ENCODE measurements at places on chromosomes 2 and 18. TPM values are rescaled to one million over a fixed set of nuclear protein-coding genes. Genes with fewer than 3 reads are reported as not detected.

TMEFF2 gene
- total RNA-seq, result not detected

PPP4R1 gene
- 99.0 TPM for total RNA-seq

DNA sequence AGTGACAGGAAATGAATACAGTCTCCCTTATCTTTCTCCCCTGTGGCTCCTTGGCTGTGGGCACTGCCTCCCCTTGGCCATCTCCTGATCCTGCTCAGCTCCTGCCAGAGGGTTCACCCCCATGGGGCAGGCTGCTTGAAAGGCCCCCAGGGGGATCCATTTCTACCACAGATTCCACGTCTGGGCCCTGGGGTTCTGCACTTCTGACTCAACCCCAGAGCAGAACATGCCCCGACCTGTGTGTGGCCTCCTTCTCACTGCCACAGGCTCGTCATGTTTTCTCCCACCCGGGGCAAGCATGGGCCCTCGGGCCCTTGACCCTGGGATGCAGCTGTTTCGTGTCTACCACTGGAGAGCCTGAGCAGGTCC, 122.2 kb downstream of the ACKR3 start:
- DNase-seq, result no peak

CIDEA gene
- total RNA-seq, result not detected

- DNase-seq, result no peak
Measured at GRCh38 chr2:226847090-226847489, 11.2 kb downstream of the RHBDD1 start.

DNA sequence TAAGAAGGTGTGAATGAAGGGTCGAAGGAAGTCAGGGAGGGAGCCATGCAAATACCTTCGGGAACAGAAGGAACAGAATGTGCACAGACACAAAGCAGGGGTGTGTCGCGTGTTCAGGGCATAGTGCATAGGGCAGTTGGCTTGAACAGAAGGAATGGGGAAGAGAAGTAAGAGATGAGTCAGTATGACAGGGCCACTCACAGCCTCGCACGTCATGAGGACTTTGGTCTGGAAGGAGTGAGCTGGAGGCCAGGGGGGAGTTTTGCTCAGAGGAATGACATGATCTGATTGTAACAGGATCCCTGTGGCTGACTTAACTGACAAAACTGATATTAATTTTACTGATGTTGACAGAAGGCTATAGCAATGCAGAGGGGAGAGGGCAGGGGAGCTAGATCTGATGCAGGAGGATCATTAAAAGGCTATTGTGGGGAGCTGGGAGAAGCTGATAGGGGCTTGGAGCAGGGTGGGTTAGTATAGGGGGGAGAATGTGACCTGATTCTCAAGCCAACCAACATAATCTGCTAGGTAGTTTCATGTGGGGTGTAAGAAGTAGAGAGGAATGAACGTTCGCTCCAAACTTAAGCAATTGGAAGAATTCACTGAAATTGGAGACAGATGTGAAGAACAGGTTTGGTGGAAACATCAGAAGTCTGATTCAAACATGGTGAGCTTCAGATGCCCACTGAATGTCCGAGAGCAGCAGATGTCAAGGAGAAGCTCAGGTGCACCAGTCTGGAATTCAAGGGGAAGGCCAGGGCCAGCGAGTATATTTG, 60.4 kb upstream of the COPS8 start:
- DNase-seq, result peak; percentile 10

- no peak for DNase-seq
Measured at GRCh38 chr2:102250278-102250821, 61.0 kb upstream of the IL1RL1 start.

GRCh38 chr18:12287684-12288402, 20.2 kb upstream of the TUBB6 start:
- DNase-seq, result no peak

DNA sequence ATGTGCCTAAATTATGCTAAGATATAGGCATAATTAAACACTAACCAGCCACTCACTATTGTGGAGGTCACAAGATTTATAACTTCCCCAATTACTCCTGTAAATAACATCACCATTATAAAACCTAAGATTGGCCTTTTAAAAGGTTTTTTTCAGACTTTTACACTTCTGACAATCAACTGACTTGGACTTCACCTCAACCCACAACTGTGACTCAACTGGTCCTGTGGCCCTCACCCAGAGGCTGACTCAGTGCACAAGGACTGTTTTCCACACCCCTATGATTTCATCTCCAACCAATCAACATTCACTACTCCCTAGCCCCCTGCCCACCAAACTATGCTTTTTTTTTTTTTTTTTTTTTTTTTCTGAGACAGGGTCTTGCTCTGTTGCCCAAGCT, 11.6 kb downstream of the TTR start:
- no peak for DNase-seq

- DNase-seq, result no peak
Measured at GRCh38 chr18:47558110-47558750, 306.8 kb upstream of the SKOR2 start.

- DNase-seq, result no peak
Measured at GRCh38 chr2:32941944-32942690, 4.6 kb upstream of the LTBP1 start.

AQP12B gene
- total RNA-seq, result not detected

C2orf80 gene
- not detected for total RNA-seq

- DNase-seq, result no peak
Measured at GRCh38 chr2:182977463-182977862, 60.8 kb downstream of the NCKAP1 start.

GRCh38 chr18:9333441-9334328, 888 bp upstream of the TWSG1 start:
- peak; percentile 71 for DNase-seq

DNA sequence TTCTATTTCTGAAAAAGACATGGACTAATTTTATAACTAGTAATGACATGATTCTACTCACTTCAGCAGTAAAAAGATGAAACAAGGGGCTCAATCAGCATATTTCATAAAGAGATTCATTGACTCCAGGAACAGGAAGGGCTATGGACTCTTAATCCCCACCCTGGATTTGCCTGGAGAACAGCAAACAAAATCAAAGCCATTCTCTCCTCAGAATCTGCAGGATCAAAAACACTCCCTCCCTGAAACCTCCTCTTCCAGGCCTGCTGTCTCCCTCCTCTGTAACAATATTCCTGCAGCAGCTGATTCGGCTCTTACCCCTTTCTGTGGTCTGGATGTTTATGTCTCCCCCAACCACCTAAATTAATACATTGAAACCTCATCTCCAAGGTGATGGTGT, 57.0 kb downstream of the ZC3H8 start:
- no peak for DNase-seq

GRCh38 chr18:77114415-77115191, 18.0 kb downstream of the MBP start:
- peak; percentile 88 for DNase-seq

DNA sequence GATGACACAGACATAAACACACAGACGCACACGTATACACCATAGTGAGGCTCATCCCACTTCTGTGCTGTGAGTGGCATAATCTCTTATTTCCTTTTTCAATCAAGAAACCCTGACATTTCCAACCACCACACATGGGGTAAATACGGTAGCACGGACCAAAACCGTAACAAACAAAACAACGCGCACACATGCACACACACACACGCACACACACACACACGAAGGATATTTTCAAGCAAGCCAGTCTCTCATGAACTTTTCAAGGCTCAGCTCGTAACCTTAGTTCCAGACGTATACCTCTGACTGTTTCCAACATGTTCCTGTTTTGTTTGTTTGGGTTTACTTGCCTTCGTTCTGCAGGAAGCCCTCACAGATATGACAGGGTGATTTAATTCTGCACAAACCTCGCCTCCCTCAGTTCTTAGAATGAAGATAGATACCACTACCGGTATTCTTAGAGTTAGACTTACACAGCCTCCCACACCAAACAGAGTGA, 119.8 kb downstream of the BCL2 start:
- DNase-seq, result no peak

GRCh38 chr18:37654731-37655369, 89.3 kb upstream of the CELF4 start:
- DNase-seq, result no peak

- DNase-seq, result no peak
Measured at GRCh38 chr2:45771261-45771660, 119.8 kb downstream of the PRKCE start.

DNA sequence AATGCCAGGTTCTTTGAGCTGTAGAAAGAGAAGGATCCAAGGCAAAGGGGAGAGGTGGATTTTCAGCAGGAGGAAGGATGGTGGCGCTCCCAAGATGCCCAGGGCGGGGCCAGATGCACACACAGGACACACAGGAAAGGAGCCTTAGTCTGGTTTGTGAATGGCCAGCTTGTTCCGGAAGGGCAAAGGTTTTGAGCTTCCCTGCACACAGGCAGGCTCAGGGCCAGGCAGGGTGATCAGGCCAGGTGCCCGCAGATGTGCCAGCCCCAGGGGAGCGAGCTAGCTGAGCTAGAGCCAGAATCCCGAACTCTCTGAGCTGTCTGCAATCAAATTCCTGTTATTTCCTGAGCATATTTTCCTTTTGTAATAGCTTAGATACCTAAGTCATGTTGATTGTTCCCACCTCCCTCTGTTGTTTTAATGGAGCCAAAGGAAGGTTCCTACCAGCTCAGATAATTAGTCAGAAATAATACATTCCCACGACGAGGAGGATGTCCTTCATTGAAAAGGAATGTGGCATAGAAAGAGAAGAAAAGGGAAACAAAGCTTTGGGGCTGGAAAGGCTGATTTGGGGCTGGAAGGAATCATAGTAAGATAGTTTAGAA, 13.7 kb upstream of the OTOF start:
- DNase-seq, result peak; percentile 90

BIRC6 gene
- 127 TPM for total RNA-seq

DNA sequence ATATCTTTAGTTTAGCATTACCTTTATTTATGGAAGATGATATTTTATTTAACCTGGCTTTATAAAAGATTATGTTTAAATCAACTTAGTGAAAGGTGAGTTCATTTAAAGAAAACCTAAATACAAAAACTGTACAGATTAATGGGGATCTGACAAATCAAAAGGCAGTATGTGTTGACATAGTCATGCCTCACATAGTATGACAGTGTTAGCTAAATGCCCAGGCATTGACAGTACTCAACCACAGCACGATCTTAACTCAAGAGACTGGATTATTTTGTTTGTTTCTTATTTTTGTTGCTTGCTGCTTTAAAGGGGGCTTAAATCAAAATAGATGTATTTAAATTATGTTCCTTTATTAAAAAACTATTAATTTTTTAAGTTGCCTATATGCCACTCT, 7.8 kb downstream of the DOK6 start:
- DNase-seq, result no peak

- no peak for DNase-seq
Measured at GRCh38 chr2:5401115-5401657, 291.0 kb upstream of the SOX11 start.

GRCh38 chr2:144412709-144413108, 107.2 kb downstream of the ZEB2 start:
- no peak for DNase-seq

Measured in dermis microvascular lymphatic vessel endothelial cell (primary cell).